Stimulated activated CD8-positive, alpha-beta memory T cell treated with anti-CD3 and anti-CD28 coated beads, Interleukin-7, amount 100 ng/mL, for 4 hours (primary cell): ENCODE measurements at places on chromosomes 16 and 17.

DNA sequence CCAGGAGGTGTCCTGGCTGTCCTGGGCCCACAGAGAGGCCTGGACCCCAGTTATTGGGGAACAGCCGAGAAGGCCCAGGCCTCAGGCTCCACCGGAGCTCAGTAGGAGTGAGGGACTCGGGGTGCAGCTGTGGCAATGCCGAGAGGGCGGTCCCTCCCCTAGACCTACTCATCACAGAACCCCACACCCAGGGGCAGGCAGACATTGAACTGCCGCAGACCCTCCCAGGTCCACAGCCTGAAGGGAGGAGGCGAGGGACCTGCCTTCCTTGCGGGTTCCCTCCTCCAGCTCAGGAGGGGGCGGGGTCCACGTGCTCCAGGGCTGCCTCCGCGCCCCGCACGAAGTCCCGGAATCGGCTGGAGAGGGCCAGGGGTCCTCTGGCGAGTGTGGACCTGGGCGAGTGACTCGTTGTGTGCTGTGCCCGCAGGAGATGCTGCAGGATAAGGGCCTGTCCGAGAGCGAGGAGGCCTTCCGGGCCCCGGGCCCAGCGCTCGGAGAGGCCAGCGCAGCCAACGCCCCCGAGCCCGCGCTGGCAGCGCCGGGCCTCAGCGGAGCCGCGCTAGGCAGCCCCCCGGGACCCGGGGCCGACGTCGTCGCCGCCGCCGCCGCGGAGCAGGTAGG, 3.9 kb downstream of the TBX4 start:
- DNase-seq = no peak

- DNase-seq = no peak
These were observed 288.6 kb downstream of the SNX29 start for GRCh38 chr16:12265108-12265507.

GRCh38 chr16:85195900-85196772, 83.9 kb upstream of the CIBAR2 start:
- DNase-seq = no peak

GRCh38 chr17:40327244-40327729, 18.3 kb downstream of the RARA start:
- DNase-seq = no peak

GRCh38 chr16:35188288-35189155, 1729.1 kb downstream of the TP53TG3F start:
- no peak for DNase-seq

DNA sequence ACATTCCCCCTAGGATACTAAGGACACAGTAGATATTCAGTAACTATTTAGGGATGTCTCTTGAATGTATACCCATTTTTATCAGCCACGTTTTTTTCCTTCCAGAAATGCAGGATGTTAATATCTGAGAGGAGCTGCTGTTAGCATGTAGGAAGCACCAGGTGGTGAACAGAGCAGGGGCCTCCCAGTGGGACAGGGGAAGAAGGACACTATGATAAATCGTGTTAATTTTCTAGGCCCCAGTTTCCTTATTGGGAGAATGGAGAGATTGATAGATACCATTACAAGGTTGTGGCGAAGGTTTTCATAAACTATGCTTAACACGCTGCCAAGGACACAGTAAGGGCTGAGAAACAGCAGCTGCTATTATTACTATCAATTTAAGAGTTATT, 45.4 kb downstream of the PRSS54 start:
- DNase-seq = no peak

DNA sequence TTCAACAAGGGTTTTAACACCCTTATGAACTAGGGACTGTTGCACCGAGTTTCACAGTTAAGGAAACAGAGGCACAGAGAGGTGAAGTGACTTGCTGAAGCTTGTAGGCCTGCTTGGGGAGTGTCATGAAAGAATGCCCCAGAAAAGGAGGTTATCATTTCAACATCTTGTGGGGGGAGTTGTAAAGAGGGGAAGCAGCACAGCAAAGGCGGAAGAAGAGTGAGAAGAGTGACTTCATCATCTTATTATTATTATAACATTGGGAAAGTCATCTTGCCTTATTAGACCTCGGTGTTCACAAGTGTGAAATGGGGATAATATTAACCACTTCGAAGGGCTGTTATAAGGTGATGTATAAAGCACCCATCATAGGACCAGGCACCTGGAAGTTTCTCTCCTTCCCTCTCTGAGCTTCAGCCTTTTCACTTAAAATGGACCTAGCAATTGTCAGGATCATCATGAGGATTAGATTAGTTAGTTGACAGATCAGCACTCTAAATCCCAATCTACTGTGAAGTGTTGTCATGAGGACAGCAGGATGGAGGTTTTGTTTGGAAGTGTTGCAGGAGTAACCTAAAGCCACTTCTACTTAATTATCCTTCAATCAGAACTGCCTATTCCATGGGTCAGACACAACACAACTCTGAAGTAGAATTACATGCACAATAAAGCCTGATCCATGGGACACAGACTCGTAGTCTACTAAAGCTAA, 2.3 kb downstream of the CCL4 start:
- no peak for DNase-seq

DNA sequence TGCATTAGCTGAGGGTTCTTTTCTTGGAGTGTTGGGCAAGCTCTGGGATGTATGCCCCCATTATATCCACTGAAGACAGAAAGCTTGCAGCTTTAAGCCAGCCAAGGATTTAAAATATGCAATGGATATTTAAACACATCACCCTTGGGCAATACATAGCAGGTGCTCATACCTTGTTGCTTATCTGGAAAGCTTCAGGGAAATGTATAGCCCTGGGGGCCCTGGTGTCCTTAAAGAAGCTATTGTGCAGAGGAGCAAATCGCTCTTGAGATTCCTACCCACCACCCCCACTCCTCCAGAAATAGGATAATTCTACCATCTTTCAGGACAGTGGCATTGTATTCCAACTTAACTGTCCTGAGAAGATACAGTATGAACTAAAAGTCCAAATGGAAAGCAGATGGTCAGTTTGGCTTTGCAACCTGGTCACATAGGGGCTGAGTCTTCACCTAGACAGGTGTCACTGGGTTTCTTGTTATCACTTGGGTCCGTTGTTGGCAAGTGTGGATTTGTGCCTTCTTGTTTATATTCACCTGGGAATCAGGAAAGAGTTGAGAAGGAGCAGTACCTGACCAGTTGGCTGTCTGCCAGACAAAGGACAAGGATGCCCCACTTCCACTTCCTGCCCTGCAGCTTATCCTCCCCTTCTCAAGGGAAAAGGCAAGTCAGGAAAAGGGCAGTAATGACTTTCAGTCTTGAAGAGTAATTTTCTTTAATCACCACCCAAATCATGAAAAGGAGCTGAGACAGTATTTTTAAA, 3.4 kb downstream of the ANKRD40CL start:
- no peak for DNase-seq

DNA sequence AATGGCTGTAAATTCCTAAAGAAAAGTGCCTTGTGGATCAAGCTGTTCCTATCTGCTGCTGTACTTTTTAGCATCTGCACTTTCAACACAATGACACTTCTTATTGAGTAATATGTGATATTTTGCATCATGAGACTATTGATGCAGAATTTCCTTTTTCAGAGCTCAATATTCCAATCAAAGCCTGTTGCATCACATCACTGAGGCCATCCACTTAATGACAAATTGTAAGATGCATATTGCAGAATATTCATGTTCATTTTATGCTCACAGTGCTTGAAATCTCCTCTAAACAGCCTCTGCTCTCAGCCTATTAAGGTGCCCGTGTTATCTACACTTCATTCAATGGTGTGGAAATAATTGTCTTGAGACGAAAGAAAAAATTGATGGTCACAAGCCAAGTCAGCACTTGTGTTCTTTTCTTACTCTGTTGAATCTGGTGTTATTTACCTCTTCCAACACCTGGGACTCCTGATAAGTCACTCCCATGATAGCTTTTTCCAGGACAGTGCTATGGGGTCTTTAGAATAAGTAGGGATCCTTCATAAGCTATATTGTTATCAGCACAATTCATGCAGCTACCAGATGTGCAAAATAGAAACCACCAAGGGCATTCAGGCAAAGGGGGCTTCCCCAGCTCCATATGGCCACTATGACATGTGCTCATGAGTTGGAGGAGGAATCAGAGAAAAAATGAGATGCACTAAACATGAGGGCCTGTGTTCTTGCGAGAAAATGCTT, 9.3 kb upstream of the SKAP1 start:
- DNase-seq = no peak

GRCh38 chr16:71358464-71358998, at the start of gene CALB2:
TSS of gene CALB2 (plus strand) at chr16:71358723. CDS start at chr16:71358793, 70 bp downstream.
- DNase-seq = no peak

GRCh38 chr17:21162394-21162775, 35.6 kb downstream of the DHRS7B start:
- DNase-seq = no peak

GRCh38 chr17:66448026-66448639, 145.7 kb downstream of the PRKCA start:
- no peak for DNase-seq

DNA sequence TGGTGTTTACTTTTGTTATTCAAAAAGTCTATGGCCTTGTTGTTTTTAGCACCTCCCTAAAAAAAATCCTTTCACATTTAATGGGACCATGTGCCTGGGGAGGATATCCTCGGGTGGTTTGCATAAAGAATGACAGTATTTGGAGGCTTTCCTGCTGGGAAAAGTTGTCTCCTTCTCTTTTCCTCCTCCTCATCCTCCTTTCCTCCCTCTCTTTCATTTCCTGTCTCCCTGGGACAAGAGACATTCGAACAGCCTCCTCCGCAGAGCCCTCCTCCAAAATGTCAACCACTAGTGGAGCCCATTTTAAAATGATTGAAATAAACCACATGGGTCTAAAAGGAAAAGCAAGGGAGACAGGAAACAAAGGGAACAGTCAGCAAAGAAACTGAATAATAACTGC, 67.4 kb downstream of the MYH13 start:
- DNase-seq = no peak

DNA sequence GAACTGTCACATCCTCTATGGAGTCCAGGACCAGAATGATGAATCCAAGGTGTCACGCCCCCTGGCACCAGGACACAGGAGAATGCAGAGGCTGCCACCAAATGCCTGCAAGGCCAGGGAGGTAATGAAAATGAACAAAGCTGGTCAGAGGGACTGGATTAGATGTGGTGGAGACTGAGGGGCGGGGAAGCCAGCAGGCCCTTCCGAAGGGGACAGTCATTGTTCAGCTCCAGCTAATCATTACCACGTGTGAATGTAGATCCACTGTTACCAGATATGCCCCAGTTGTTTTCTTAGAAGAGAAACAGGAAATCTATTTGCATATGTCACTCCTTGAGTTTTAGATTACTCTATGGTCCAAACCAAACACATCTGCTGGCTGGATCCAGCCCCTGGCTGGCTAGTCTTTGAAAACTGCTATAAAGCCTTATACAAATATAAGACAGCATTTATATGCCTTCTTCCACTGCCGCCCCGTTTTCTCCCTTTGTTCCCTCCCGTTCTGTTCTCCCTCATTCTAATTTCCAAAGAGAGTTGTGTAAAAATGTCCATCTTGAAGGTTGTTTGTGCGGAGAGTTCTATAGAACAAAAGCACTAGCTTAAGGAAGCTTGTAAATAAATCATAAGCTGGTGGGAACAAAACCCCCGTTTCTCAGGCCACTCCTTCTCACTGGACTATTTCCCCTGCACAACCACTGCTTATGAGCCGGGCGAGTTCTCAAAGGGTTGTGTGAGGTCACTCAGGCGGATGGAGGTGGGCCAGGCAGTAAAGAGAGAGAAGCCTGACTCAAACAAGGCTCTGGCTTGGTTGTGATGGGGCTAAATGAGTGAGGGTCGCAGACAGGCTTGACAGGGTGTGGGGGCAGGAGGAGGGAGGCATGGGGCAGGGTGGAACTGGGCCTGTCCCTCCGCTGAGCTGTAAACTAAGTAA, 14.2 kb downstream of the CRYM start:
- no peak for DNase-seq

DNA sequence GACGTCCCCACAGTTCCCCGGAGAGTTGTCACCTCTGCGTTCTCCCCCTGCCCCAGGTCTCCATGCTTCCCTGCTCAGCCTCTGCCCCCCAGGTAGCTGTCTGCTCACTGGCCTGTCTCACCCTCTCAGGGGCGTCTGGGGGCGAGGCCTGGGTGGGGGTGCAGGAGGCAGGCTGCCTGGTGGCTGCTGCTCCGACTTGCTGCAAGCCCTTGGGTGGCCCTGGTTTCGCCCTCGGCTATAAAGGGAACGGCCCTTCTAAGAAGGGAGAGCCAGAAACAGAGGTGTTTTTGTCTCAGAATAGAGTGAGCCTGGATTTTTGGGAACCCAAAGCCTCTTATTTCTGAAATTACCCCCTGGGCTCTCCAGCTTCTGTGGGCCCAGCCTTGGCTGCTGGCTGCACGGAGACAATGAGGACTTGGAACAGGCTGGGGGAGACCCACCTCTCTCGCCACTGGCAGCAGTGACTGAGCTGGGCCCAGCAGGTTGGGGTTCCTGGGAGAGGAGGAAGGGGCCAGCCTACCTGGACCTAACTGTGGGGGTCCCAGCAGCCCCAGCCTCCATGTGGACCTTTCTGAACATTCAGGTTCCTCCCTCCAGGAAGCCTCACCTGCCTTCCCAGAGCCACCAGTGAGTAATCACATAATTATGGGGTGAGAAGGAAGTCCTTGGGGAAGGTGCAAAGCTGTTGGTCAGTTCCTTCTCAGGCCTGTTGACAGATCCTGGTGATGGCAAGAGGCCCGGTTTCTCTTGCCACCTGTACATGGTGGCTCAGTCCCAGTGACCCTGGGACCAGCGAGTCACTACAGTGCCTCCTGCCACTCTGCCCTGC, 15.5 kb upstream of the SPNS2 start:
- no peak for DNase-seq

GRCh38 chr17:80942423-80943345, 49.0 kb upstream of the CHMP6 start:
- DNase-seq = no peak

GRCh38 chr17:46949291-46950174, 26.6 kb downstream of the GOSR2 start:
- DNase-seq = no peak

DNA sequence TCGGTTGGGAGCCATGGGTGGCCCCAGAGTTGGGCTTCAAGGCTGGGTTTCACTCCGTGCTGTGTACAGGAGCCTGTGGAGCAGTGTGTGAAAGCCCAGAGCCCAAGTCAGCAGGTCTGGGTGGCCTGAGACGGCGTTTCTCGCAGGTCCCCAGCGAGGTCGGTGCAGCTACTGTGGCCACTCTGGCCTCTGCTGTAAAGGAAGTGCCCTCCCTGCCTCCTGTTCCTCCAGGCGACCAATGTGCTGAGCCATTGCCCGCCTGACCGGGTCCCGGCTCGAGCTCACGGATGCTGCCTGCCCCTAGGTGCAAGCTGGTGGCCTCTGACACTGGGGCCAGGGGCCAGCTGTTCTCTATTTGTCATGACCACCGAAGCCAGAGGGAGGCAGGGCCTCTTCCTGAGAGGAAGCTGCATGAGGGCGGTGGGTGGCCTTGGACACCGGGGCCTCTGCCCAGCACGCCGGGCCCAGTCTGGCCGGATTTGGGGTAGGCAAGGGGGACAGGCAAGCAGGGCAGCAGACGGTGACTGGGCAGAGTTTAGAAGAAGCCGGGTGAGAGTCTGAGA, 170.9 kb downstream of the IRF8 start:
- no peak for DNase-seq
